ENCODE measurements at places on chromosomes 2 and 18.

GRCh38 chr2:7427293-7428060 lies 510.3 kb downstream of the RNF144A start:
- DNase-seq = peak; percentile 34

DNA sequence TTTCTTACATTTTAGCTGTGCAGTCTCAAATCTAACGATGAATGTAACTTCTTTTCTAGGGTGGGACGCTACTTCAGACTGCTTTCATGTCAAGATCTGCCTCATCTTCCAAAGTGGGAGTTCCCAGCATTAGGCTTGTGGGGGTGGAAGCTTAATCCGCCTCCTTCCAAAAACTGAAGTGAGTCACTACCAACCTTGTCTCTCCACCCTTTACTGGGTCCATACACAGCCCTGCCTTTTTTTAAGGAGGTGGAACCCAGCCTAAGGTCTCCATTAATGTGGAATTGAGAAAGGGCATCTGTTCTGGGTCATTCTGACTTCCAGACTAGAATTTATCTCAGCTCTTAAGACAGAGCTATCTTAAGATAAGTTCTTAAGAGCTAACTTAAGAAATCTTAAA lies 42.0 kb upstream of the NFE2L2 start:
- no peak for DNase-seq

DNA sequence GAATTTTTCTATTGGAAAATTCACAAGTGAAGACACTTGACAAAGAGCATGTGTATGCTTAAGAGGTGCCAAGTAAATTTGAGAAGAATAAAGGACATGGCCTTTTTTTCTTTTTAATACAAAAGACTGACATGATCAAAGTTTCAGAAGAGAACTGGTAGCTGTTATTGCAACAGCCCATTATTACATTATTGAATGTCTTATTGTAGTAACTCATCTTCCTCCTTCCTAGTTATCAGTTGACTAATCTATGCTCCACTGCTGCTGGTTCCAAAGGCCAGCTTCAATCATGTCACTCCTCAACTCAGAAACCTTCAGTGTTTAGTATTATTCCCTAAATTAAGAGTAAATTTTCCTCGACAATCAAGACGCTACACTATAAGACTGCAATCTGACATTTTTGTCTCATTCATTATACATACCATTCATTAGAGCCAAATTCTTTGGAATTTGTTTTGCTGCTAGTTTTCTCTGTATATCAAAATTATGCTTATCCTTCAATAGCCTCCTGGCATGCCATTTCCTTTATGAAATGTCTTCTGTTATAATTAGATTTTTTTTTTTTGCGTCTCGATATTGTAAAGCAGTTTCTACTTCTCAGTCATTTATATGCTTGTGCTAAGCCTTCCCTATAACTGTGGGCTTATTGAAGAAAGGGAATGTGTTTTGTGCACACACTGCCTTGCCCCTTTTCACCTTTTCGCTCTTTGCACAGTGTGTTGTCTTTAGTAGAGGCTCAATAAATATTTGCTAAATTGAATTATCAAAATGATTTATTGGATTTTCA lies 27.9 kb downstream of the ITGA4 start:
- no peak for DNase-seq

- no peak for DNase-seq
Measured at GRCh38 chr2:231458368-231458767, 5.9 kb downstream of the NCL start.
